Activated CD4-positive, alpha-beta T cell treated with anti-CD3 and anti-CD28 coated beads for 4 hours (primary cell): ENCODE measurements at places on chromosomes 1 and 21.

- no peak for DNase-seq
Measured at GRCh38 chr1:231393668-231394067, 28.4 kb downstream of the EGLN1 start.

GRCh38 chr1:203867802-203868201 lies 6.4 kb downstream of the SNRPE start:
- DNase-seq: no peak

- DNase-seq: no peak
Measured at GRCh38 chr1:22212400-22213233, 69.7 kb upstream of the WNT4 start.

DNA sequence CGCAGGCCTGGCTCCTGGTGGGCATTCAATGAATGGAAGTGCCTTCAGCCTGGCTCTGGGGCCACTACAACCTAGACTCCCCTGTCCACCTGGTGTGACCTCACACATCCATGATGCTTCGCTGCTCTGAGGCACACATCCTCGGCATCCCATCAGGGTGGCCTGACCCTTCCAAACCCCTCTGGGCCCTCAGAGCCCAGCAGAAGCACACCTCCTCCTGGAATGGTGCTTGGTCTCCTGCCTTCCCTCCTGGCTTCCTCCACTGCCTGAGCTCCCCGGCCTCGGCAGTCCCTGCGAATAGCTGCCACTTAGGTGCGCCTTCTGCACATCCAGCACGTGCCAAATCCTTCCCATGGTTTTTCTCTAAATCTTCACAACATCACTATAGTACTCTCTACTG lies 133.8 kb downstream of the GLIS1 start:
- DNase-seq: no peak

DNA sequence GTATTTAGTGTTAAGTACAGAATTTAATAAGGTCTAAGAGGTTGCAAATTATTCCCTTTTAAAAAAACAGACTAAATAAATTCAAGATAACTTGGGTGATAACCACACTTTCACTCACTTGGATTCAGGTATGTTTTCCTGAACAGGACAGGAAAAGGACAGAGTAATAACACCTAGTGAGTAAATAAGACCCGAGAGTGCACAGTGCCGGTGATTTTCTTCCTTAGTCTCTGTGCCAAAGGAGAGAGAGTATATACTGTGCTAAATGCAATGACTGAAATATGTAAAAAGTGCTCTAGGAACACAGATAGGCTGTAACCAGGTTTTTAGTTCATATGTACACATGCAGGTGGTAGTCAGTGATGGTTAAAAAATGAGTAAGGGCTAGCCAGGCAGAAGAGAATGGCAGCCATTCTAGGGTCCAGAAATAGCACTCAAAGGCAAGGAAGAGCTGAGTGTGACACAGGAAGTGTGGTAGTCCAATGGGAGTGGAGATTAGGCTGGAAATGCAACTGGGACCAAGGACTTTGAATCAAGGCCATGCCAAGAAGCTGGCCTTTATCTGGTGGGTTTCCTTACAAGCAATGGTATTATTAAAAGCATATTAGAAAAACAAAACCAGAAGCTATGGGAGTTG lies 58.1 kb downstream of the NRIP1 start:
- no peak for DNase-seq

GRCh38 chr1:226064816-226065248 lies 2.3 kb downstream of the H3-3A start:
- peak; percentile 61 for DNase-seq
